ENCODE measurements at places on chromosomes 1 and 21. TPM values are rescaled to one million over a fixed set of nuclear protein-coding genes. Genes with fewer than 3 reads are reported as not detected.

CD5L gene
- not detected for total RNA-seq

MTARC1 gene
- total RNA-seq = 3.1 TPM

F5 gene
- total RNA-seq = not detected

MARK1 gene
- 0.69 TPM for total RNA-seq
